Smooth muscle cell of the brain vasculature (primary cell): ENCODE measurements at places on chromosomes 16 and 17.

DNA sequence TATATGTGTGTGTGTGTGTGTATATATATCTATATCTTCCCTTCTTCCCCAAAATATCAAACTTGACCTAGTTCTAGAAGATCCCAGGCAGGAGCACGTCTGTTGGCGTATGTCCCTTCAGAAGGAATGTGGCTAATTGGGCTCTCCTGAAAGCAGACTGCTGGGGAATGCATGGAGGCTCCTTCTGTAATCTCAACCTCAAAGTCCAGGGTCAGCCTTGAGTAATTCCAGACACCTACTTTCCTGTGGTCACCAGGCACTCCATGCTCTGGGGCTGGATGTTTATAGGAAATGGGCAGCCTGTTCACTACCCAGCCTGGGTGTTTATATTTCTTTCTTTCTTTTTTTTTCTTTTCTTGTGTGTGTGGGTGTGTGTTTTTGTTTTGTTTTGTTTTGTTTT lies 13.4 kb downstream of the BCO1 start:
- no peak for DNase-seq

- no peak for DNase-seq
These were observed 48.4 kb upstream of the SKAP1 start for GRCh38 chr17:48478224-48479013.

DNA sequence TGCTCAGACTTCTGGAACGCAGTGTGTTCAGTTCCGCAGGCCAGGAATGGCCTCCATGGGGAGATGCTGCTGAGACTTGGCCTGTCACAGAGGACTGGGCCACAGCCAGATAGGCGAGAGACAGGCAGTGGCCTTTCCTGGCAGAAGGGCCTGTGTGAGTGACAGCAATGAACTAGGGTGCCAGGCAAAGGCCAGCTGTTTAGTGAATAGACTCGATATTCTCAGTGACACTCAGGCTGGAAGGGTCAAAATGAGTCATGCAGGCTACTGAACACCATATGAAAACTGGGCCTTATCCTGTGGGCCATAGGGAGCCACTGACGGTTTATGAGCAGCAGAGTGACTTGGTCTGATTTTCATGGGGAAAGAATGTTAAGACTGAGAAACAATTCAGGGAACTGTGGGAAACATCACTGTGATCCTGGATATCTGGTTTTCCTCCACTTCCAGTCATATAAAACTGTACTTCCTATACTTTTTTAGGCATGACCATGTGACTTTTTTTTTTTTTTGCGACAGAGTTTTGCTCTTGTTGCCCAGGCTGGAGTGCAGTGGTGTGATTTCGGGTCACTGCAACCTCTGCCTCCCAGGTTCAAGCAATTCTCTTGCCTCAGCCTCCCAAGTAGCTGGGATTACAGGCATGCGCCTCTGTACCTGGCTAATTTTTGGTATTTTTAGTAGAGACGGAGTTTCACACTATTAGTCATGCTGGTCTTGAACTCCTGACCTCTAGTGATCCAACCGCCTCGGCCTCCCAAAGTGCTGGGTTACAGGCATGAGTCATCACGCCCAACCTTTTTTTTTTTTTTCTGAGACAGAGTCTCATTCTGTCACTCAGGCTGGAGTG lies 5.2 kb upstream of the NUBP1 start:
- no peak for DNase-seq

- no peak for DNase-seq
These were observed 267.8 kb downstream of the FOXL1 start for GRCh38 chr16:86846136-86846535.

- no peak for DNase-seq
These were observed 19.9 kb downstream of the RANBP10 start for GRCh38 chr16:67786491-67786890.
